CD4-positive, alpha-beta T cell treated with Interleukin-6 at 100 ng/mL for 8 hours (primary cell): ENCODE measurements at places on chromosomes 5 and 9.

DNA sequence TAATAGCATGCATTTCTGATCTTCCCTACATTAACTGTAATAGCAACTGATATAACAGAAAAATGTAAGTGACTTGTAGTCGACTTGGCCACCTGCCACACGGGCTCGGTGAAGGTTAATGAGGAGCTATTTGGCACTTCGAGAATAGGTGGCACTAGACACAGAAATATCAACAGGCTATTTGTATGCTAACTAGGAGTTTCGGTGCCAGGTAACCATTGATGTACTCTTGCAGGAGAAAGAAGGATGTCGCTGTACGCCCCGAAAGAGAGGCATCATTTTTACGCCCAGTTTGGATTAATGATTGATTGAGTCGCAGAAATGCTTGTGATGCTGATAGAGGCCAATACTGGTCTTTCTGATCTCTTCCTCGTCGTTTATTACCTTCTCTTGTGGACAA lies 516 bp upstream of the DMRT2 start:
- DNase-seq = no peak

DNA sequence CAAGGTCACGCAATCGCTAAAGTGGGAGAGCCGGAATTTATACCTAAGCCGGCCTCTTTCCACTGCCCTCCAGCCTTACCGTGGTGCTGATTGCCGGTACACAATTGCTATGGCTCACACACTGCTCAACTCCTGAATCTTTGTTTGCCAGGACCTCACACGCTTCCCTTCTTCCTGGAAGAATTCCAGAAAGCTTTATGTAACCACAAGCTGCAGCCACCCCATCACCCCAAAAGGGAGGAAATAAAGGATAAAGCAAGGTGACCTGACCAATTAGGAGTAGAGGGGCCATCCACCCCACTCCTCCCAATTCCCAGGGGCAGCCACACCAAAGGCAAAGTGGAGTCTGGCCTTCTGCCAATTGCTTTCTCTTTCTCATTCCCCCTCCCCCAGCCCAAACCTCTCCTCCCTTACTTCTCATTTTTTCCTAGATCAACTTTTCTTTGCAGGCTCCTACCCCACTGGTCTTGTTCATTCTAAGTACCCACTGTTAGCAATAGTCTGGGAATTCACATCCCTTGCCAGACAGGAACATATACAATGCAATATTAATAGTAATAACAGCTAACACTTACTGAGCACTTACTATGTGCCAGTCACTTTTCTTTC lies 18.0 kb upstream of the CDC23 start:
- no peak for DNase-seq

DNA sequence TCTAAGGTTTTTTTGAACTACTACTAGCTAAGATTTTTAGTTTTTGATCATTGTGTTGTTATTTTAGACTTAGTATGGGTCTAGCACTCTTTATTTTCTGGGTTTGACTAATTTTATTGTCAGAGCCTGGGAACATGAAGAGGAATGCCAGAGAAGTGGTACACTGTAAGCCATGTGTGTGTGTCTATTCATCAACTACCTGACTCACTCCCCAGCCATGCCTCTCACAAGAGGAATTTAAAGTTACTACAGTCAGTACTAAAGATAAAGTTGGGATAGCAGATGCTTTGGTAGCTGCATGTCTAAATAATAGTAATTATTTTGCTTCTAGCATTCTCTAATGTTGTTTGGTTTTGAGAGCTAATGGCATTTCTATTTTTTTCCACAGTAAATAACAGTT lies 264.8 kb downstream of the CSNK1G3 start:
- no peak for DNase-seq

DNA sequence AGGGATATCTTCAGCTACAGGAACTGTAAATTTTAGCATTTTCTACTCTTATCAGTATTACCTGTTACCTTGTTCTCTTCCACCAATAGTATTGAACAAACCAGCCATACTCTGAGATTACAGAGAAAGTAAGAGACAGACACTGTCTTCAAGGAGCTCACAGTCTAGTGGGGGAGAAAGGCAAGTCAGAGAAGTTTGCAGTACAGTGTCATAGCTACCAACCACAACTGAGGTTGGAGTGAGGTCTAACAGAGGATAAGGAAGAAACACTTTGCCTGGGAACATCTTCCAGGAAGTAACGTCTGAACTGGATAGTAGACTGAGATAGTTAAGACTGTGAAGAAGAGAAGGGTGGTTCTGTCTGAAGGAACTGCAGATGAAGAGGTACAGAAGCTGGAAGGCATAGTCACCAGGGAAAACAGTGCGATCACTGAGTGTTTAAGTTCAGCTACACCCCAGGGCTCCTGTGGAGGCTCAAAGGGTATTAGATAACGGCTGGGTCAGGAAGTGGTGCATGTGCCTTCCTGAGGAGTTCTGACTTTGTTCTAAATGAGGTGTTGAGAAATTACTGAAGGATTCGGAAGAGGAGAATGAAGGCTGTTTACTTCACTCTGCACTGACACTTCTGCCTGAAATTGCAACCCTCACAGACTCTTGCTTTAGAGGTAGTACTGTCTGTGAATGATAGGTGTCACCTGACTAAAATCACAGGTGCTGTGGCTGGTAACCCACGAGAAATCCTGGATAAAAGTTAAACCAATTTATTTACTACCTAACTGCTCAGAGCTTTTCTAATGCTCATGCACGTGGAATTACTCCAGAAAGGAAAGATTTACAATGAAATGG lies 841.6 kb downstream of the MAT2B start:
- DNase-seq = no peak

DNA sequence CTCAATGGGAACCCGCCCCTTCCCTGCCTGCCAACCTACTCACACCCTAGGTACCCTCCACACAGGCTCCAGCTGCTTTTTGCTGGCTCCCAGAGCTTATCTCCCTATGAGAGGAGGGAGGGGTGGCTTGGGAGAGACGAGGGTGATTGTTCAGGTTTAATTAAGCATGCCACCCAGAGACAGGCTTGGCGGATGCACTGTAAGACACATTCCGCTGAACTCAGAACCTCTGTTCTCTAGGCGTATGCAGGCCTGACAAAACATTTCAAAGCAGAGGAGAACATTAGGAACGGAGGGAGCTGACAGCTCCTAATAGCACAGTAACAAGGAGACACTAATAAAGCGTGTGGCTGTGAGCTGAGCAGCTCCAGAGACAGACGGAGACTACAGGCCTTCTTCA lies 80.1 kb downstream of the TRIM32 start:
- DNase-seq = no peak

DNA sequence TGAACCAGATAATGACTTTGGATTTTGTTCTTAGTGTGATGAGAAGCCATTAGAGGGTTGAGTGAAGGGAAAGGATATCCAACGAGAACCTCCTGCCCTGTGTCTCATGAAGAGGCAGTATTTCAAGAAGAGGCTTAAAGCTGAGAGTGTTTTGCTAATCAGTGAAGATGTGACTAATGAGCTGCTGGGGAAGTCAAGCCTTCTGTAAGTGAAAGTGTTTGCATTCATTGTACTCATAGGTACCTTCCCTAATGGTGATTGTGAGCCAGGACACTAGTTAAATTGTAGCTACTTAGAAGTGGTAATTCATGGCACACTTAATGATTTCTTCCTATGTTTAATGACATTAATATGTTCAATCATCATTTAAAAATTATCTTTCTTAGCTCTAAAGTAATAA lies 23.7 kb downstream of the PIP5K1B start:
- no peak for DNase-seq

DNA sequence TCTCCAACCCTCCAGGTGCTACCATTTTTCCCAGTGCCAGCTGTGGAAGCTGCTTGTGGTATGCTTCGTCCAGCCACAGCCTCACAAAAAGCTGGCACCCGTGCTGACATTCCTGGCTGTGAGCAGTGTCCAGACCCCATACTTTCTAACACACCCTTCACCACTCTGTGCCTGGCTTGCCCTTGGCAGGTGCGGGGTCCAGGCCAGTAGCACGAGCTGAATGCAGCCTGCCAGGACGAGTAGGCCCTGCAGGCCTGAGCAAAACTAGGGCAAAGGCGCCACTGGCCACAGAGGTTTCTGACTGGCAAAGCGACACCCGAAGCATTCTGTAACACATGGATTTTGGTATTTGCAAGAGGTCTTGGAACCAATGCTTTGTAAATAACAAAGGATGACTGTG lies 26.0 kb upstream of the GHR start:
- no peak for DNase-seq

GRCh38 chr9:97900103-97900737 lies 22.1 kb downstream of the TRMO start:
- DNase-seq = no peak

DNA sequence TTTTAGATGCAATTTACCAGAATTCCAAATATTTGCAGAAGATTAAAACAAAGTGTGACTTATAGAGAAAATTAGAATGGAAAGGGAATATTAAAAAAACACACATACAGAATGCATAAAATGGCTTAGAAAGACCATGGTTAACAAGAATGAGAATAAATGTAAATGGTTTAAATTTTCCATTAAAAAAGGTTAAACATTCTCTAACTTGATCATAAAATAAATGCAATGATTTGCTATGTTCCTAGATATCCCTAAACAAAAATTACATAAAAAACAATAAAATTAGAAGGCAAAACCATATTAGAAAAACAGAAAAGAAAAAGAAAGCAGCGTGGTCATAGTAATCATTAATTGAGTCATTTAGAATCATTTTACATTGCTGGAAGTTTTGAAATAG lies 152.5 kb downstream of the TMEM38B start:
- no peak for DNase-seq

DNA sequence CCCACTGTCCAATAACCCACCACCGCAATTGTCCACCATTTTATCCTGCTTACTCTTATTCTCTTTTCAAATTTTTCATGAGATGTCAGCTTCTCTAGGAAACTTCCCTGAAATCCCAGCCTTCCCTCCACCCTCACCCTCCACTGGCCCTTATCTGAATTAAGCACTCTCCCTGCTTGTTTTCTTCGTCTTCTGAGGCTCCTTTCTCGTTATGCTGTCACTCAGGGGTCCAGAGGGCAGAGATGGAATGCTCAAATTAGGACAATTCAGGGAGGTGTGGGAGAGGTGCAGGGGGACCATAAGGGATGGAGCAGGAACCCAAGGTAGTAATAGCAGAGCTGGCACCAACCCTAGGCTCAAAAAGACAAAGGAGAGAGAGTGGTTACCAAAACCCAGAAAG lies 5.0 kb upstream of the DAPK1 start:
- no peak for DNase-seq

DNA sequence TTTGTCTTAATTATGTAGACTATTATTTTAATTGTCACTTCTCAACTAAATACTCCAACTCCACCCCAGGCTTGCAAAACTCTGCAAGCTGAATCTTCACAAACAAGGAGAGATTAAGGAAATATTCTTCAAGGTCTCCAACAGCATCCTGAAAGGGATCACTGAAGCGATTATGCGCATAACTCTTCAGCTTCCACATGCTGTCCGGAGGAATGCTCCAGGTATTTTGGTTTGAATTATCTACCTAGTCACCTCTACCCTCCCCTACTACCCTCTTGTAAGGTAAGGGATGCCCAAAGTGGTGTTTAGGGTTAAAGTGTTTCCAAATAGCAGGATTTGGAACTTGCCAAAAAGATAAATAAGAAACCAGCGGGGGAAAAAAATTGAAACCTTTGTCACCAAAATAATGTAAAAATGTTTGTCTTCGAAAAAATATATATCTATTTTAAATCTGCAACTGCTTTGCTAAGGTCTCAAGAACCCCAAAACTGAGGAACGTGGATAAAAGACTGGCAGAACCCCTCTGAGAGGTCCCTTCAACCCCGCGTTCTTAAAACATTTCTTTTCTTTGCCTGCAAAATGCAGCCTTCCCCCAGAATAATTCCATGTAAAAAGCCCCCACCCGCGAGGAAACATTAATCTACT lies 11.6 kb downstream of the PTCH1 start:
- DNase-seq = no peak

DNA sequence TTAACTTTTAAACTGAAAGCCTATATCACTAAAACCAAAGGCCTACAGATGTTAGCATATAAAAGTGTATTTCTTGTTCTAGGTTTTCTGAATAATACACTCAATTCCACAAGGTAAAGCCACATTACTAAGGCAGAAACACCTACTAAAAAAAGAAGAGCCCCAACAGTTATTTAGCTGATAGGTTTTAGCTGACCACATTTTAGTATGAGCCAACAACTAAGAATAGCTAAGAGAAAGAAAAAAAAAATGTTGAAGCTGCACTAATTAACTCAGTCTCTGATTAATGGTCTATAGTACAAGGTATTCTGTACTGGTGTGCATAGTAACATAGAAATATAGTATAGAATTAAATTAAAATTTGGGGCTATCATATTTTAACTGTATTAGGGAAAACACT lies 23.5 kb downstream of the ZFR start:
- no peak for DNase-seq

DNA sequence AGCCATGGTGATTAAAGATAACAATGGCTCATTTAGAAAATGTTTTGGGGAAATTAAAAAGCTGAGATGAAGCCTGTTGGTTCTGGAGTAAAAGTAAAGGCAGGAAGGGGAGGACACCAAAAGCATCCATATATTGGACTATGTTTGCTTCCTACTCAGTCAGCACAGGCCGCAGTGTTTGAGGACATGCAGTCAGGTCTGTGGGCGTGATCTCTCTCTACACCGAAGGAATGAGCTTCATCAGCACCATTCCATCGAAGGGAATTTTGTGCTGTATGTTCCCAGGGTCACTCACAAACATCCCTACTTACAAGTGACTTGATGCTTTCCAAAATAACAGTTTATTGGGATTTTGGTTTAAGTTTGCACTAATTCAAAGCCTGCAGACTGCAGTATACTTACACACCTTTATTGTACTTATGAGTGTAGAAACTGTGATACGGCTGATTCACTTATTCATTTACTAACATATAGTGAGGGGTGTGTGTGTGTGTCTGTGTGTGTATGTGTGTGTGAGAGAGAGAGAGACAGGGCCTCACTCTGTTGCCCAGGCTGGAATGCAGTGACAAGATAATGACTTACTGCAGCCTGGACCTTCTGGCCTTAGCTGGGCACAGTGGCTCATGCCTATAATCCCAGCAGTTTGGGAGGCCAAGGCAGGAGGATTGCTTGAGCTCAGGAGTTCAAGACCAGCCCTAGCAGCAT lies 13.4 kb upstream of the CDK5RAP2 start:
- no peak for DNase-seq

- peak; percentile 76 for DNase-seq
These were observed 1.9 kb upstream of the RGMB start for GRCh38 chr5:98771382-98772109.

DNA sequence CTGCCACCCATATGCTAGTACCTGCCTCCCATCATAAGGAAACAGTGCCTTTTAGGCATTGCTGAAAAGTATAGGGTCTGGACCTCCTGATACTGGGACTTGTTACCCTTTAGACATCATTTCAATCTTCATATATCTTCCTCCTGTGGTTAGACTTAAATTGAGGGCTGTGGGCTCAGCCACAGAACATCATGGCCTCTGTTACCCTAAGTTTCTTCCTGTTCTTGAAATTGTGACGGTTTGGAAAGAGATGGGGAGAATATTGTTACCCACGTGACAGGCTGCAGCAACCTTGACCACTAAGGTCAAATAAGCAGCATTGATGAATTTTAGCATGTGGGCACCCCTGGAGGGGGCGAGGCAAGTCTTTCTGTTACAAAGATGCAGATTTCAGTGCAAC lies 87.7 kb downstream of the PDE8B start:
- DNase-seq = no peak

GRCh38 chr5:180807046-180807445 lies 4.4 kb upstream of the MGAT1 start:
- DNase-seq = no peak

GRCh38 chr5:126234563-126235195 lies 188.5 kb upstream of the GRAMD2B start:
- peak; percentile 4 for DNase-seq

- DNase-seq = no peak
These were observed 73.3 kb downstream of the NUDT12 start for GRCh38 chr5:103489307-103489706.
